ENCODE measurements at places on chromosomes 5 and 9. TPM values are rescaled to one million over a fixed set of nuclear protein-coding genes. Genes with fewer than 3 reads are reported as not detected.

The SPINK7 gene
- not detected for total RNA-seq

The NR2F1-AS1 gene
- total RNA-seq = 20.5 TPM

The TSLP gene
- 1.2 TPM for total RNA-seq

DNA sequence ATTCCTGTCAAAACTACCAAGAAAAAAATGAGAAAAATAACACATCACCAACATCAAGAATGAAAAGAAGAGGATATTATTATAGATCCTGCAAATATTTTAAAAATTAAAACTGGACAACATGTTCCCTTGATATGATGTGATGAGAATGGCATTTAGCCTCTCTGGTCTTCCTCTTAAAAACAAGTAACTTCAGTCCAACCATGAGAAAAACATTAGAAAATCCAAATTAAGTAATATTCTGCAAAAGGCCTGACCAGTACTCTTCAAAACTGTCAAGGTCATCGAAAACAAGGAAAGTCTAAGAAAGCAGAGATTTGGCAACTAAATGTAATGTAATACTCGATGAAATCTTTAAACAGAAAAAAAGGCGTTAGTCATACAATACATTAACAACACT, 167.1 kb upstream of the SNX2 start:
- DNase-seq = no peak

- no peak for DNase-seq
These were observed 11.6 kb upstream of the RFK start for GRCh38 chr9:76405868-76406267.

DNA sequence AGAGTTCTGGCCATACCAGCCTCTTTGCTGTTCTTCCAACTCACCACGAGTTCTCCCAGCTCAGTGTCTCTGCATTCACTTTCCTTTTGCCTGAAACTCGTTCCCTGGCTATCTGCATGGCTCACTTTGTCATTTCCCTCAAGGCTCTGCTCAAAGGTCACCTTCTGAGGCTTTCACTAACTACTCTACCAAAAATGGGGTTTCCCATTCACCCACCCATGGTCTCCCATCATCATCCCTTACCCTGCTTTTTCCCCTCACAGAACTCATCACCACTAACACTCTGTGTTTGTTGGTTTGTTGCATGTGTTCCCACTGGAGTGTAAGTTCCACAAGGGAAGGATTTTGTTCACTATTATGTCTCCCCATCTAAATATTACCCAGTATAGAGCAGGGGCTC, 16.6 kb downstream of the PLGRKT start:
- no peak for DNase-seq

DNA sequence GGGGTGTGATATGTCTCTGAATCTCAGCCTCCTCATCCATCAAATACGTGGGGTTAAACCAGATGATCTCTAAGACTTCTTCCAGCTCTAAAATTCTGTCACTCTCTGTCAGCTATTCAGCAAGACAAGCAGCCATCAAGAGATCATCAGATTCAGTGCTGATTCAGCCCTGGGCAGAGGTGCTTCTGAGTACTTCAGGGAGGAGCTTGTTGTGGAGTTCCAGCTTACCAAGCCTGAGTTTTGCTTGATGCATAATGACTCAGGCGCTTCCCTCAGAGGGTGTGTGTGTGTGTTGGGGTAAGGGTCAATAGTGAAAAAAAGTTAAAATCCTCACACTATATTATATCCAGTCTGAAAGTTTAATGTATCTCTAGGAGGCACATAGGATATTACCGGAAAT, 29.6 kb upstream of the TAF1L start:
- no peak for DNase-seq

GRCh38 chr5:95384485-95385213, 6.5 kb upstream of the FAM81B start:
- no peak for DNase-seq

GRCh38 chr9:1619915-1620710, 395.0 kb upstream of the SMARCA2 start:
- DNase-seq = no peak
